ENCODE measurements at places on chromosomes 6 and 20.

DNA sequence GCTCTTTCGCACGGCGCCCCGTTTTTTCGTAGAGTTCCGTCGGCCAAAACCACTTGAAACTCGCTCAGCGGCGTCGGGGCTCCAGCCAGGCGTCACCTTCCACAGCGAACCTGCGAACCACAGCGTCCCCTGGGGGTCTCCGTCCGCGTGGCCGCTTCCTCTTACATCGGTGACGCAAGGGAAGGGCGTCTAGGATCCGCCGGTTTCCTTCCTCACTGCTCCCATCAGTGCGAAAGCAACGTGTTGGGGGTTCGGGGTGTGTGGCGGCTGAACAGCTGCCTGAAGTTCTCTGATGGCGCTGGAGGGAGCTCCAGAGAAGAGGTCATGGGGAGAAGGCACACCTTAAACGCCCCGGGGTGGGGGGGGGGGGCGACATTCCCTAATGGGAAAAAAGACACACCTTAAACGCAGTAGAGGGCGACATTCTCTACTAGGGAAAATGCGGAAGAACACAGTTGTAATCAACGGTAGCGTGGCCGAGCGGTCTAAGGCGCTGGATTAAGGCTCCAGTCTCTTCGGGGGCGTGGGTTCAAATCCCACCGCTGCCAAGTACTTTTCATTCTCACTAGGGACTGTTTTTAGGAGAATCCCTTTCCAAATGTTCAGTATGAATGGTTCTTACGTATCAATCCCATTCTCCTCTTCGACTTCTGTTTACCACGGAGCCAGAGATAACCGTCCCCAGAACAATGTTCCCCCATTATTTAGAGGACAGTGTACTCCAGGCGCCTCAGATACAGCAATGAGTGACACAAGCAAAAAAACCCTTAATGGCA, 16.4 kb downstream of the ZNF311 start:
- peak; percentile 45 for DNase-seq

GRCh38 chr6:2823104-2823850, 18.4 kb downstream of the SERPINB1 start:
- DNase-seq: no peak

DNA sequence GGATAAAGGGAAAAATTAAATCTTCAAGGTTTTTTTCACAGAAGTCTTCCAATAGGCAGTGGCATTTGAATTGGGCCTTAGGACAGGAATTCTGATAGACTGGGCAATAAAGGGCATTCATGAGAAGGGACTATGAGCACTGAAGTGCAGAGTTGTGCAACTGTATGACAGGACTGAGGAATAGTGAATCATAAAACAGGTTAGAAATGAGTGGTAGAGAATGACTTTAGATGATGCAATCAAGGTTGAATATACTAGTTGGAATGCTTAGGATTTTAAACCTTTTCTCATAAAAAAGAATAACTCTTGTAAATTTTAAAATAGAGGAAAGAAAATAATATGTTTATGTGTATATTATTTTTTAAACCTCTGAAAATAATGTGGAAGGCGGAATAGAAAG, 944.7 kb downstream of the PHF3 start:
- DNase-seq: no peak

DNA sequence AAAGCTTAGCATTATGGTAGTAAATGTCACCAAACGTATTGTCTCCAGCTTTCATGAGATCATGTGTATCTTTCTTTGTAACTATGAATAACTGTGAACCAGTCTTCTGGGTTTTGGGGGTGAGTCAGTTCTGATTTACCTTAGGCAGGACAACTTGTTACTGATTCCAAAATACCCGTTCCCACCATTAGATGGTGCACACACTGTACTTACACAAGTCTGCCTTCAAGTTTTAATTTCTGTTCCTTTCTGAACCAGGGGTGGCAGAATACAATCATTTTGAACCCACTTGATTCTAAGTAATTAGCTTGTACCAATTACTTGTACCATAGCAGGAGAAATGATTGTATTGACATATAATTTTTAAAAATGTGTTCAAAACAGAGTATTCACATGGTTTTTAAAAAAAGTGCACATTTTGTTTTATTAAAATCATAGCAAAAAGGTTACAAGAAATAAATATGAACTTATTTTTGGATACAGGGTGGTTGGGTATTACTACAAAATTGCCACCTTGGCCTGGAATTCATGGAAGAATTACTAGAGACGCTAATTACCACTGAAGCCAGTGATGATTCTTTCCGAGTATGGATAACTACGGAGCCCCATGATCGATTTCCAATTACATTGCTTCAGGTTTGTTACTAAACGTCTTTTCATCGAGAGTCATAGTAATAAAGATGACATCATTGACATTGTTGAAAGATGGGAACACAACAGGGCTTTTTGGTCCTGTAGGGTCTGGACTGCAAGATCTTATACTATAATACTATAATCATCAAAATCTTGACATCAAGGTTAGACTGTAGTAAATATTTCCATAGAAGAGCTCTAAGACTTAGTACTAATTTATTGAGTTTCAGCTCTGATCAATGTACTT, 75.2 kb upstream of the GLP1R start:
- no peak for DNase-seq

DNA sequence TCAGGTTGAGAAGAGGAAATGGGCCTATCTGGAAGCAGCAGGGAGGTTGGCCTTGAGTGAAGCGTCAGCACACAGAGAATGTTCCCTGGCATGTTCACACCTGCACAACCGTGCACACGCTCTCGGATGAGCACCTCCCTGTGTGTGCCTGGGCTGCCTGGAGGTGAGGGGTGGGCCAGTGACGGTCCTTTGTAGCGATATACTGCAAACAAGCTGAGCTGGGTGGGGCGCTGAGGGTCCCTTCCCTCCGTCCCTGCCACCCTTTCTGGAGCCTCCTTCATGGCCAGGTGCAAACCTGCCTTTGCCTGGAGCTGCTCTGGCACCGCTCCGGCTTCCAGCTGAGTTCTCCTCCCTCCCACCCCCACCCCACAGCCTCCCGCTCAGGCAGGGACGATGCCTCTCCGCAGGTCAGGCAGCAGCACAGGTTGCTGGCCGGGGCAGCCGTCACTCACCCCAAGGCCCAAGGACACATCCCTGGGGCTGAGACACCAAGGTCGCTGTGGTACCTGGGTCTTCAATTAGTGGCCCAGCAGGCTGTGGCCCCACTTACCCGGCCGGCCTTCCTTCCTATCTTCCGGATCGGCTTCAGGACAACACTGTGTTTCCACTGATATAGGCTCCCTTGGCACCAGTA, 111.6 kb downstream of the ERMARD start:
- DNase-seq: no peak

- DNase-seq: no peak
Measured at GRCh38 chr6:49264909-49265308, 198.1 kb downstream of the MMUT start.

GRCh38 chr6:163525926-163526325, 111.4 kb downstream of the QKI start:
- DNase-seq: no peak

Measured in activated T-helper 1 cell treated with anti-CD3 and anti-CD28 coated beads, Interleukin-2, amount 50 U/mL, for 16 hours (primary cell).